NCI-H1694 treated with DMSO at 0.1 percent for 48 hours (cell line): ENCODE measurements at places on chromosomes 16 and 17.

GRCh38 chr17:71846561-71847110, 274.2 kb upstream of the SOX9 start:
- peak; percentile 29 for DNase-seq

DNA sequence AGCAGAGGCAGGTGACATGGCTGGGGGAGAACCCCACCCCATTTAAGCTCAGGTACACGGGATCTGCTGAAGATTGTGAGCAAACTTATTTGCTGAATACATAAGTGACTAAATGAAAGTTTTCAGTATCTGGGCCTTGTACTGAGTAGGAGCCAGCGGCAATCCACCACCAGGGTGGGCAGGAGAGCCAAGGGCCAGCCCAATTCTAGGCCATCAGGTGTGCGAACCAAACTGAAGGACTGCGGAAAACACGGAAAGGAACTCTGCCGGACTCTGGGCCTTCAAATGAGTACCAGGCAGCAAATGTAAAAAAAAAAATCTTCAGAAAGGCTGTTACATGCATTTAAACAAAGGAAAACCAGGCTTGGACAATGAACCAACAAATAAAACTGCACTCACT, 19.7 kb downstream of the ARHGAP17 start:
- DNase-seq = no peak

DNA sequence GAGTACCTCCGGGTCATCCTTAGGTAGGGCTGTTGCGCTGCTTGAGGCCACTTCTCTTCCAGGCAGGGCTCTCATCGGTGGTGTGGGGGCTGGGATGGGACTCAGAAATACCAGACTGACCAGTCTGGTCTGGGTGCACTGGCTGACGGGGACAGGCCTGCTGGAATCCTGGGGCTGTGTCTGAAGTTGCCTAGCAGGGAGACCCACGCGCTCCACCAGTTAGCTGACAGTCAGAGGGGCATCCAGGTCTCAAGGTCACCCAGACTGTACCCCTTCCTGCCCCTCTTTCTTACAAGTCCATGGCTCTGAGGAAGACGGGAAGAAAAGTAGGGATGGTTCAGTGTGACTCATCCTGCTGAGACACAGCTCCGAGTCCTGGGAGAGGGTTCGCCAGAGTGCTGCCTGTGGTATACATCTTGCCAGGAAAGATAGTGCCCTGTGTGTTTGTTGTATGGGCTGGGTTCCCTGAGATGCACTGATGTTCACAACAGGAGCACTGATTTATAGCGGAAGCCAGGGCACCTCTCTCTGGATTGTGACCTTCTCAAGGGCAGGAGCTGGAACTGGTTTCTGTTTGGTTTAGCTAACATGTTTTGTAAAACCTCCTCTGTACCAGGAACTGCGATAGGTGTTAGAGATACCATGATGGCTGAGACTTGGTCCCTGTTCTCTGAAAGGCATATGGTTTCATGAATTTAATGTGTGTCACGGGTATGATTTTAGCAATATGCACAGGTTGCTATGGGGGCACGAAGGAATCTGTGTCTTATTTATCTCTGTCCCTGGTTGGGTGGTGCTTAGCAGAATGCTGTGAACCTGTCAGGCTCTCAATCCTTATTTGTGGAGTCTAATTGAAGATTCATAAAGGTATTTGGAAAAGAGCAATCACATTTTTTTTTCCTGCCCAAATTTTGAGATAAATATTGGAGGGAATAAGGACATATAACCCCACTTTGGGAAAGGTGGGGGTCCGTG, 97.5 kb downstream of the OR1D5 start:
- no peak for DNase-seq

DNA sequence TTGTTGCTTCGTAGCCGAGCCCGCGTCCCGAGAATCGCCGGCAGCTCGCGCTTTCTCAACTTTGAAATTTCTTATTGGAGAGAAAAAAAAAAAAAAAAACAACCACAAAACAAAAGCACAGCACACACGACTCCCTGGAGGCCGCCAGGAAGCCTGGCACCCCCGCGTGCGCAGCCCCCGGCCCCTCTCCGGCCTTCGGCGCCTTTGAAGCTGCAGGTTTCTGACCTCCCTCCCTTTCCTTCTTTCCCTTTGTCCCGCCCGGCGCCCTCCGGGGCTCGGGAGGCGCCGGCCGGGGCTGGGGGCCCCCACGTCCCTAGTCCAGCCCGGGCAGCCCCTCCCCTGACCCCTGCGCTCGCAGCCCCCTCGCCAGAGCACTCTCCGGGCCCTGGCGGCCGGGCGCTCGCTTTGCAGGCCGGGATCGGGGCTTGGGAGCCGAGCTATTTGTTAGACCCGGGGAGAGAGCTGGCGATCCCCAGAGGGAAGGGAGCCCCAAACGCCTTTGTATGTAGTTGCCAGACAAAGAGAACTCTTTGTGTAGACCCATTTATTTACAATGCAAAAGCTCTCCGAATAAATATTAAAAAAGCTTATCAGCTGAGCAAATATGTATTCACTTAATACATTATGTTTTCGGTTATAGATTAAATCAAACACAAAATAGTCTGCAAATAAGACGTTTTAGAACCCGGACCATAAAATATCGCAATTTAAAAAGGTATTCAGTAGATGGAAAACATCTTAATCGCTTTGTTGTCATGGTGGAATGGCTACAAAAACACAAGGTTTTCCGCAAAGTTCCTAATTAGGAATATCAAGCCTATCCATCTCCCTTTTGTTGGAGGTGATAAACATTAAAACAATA, 2.3 kb downstream of the BAHCC1 start:
- peak; percentile 41 for DNase-seq

DNA sequence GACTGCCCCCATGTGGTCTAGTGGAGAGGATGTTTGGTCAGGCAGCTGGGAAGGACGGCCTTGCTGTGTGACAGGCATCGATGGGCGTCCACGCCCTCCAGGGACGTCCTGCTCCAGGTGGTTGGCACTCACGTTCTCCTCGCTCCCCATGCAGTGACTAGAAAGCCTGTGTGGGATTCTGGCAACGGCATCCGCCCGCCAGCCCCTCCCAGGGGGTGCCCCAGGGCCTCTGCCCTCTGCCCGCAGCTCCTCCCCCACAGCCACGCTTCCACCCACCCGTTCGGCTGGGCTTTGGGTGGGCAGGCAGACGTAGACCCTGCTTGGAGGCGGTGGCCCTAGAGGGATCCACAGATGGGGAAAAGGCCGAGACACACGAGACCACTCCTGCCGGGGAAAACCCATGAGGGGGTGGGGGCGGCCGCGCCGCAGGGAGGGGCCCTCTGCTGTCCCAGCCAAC, 4.7 kb upstream of the IL17C start:
- no peak for DNase-seq

- DNase-seq = no peak
Measured at GRCh38 chr16:55941552-55941951, 66.4 kb upstream of the CES5A start.

GRCh38 chr16:57725554-57725953, 10.0 kb upstream of the KATNB1 start:
- DNase-seq = no peak

- no peak for DNase-seq
Measured at GRCh38 chr17:56820207-56820606, 13.5 kb downstream of the C17orf67 start.

- no peak for DNase-seq
Measured at GRCh38 chr16:1535391-1536291, 2.2 kb downstream of the TMEM204 start.
